AG20443 (cell line): ENCODE measurements at places on chromosomes 1 and 21.
A peak's percentile ranks its signal among the peaks of the same experiment; 100 is the strongest.

- DNase-seq, result no peak
Measured at GRCh38 chr1:213201380-213202155, 150.5 kb downstream of the RPS6KC1 start.

GRCh38 chr1:187631984-187632383, 803.2 kb downstream of the PLA2G4A start:
- DNase-seq, result no peak

DNA sequence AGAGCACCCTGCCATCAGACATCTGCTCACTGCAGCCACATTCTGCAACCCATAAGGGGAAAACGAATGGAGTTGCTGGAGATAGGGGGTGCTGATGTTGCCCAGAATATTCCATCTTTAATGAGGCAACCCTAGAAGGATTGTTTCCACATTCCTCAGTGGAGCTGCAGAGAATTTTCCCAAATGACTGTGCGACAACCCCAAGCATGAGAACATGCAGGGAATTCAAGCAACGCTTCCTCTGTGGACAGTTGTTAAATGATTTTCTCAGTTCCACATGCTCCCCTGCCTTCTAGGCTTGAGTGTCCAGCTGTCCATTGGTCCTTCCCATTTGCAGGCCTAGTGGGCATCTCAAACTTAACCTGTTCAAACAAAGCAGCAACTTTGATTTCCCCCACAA, 20.5 kb upstream of the UBL4B start:
- no peak for DNase-seq

- DNase-seq, result no peak
Measured at GRCh38 chr1:209430821-209431259, 152.7 kb upstream of the CAMK1G start.

GRCh38 chr1:118788463-118788862, 199.7 kb downstream of the TBX15 start:
- DNase-seq, result peak; percentile 13

- no peak for DNase-seq
Measured at GRCh38 chr1:114756009-114756892, 1.5 kb downstream of the CSDE1 start.

GRCh38 chr1:169107603-169108208, 1.2 kb downstream of the ATP1B1 start:
- DNase-seq, result peak; percentile 18

- peak; percentile 63 for DNase-seq
Measured at GRCh38 chr1:113677250-113678158, 81.8 kb downstream of the PHTF1 start.

- no peak for DNase-seq
Measured at GRCh38 chr1:21961799-21962198, 15.0 kb upstream of the CELA3B start.

DNA sequence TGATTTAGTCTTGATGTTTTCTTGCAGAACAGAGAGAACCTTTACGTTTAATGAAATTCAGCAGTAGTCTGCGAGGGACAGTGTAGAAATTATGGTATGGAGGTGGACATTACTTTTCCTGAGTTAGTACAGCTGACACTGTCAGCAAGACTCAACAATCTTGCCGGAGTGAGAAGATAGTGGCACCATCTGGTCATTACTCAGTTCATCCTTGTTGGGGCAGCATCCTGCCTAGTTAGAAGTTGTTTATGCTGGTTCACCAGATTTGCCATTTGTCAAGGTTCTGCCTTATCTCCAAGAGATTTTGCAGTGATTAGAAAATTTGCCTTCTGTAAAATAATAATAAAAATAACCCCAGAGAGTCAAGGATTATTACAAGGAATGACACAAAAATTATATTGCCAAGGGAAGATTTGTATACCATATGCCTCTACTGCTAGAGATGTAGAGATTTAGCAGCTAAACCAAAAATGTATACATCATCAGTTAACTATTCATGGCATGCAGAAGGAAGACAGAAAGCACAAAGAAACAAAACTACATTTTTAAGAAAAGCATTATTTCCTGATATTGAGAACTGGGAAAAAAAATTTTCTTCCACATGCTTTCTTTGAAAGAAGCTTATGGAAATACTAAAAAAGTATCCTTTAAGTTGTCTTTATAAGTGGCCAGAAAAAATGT, 1967.4 kb downstream of the NCAM2 start:
- no peak for DNase-seq

- DNase-seq, result no peak
Measured at GRCh38 chr1:30977105-30977504, 68.5 kb upstream of the SDC3 start.

DNA sequence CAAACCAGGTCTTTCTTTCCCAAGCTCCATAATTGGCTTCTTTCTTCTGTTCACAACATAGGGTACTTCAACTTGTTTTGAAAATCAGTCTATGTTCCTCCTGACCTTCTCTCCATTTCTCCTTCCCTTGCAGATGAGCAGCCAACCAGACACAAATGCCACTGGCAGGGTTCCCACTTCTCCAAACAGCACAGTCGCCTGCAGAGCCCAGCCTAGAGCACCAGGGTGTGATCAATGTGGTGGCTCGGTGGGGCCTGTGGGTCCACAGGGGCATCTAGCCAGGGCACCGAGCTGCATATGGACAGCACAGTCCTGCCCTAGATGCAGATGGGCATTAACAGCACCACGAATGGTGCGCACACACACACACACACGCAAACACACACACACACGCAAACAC, 112.8 kb downstream of the NPHP4 start:
- no peak for DNase-seq

GRCh38 chr1:93323185-93323820, 22.4 kb upstream of the DR1 start:
- DNase-seq, result no peak

GRCh38 chr21:28991861-28992525, 684 bp downstream of the LTN1 start:
- DNase-seq, result no peak

DNA sequence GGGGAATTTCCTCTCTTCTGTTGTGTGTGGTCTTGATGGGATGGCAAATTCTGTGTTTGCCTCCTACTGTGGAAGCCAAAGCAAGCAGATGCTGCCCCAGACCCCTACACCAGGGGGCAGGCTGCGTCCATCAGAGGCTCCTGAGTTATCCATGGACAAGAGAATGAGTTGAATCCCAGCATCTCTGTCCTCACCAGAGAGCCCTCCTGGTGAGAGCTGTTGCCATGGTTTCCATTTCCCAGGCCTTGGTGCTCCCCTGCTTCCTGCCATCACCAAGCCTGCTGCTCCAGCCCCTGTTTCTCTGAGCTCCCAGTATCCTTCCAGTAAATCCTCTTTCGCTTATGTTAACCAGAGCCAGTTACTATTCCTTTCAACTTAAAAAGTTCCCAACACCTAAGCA, 20.4 kb upstream of the GNG12 start:
- peak; percentile 86 for DNase-seq

DNA sequence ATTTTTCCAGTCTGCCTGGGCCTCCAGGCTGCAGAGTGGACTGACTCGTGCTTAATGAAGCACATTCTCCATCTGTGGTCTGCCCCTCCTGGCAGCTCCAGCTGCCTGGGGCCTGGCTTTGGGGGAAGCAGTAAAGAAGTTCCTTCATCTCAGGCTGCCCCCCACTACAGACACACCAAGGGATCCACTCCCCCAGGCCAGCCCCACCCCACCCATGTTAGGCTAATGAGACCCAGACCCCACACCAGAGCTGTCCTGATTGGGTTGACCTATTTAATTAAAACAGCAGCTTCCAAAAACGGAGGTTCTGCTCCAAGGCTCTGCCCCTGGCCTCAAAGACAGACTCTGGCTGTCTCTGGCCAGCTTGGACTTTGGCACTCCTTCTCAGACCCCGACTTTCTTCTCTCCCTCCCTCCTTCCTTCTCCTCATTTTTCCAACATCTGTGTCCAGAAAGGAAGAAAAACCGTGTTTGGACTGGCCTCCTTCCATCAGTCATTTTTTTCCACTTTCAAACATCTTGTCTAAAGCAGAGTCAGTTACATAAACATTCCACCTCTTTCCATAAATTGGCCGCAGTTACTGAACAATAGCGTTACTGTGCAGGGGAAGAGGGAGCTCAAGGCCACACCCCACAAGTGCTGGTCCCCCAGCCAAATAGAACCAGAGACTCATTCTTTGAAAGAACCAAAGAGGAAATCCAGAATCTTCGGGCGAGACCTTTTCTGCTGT, 29.7 kb downstream of the SERTAD4 start:
- peak; percentile 71 for DNase-seq

GRCh38 chr1:166888373-166889111, 12.5 kb upstream of the TADA1 start:
- DNase-seq, result no peak

- DNase-seq, result peak; percentile 86
Measured at GRCh38 chr1:18144916-18145647, 37.5 kb downstream of the IGSF21 start.

GRCh38 chr1:47587891-47588582, 150.2 kb downstream of the FOXD2 start:
- no peak for DNase-seq

GRCh38 chr1:52551507-52552235, 1.2 kb downstream of the TUT4 start:
- DNase-seq, result no peak

GRCh38 chr1:185157599-185158412, 839 bp downstream of the SWT1 start:
- DNase-seq, result peak; percentile 9

DNA sequence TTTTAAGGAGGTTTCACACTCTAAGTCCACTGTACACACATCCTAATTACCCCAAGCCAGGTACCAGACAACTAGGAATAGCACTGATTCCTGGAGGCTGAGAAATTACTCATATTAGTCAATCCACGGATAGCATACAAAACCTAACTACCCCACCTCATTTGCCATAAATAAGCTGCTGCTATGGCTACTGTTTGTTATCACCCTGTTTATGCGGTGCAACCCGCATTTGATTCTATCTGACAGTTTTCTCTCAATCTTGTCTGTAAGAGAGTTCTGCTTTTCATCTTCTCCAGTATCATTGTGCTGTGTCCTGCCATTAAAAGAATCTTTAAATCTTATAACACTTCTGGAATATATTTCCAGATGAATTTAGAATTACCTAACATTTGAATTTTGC, 1496.5 kb downstream of the PLA2G4A start:
- no peak for DNase-seq
